ENCODE measurements at places on chromosomes 2 and 18. TPM values are rescaled to one million over a fixed set of nuclear protein-coding genes. Genes with fewer than 3 reads are reported as not detected.

The HOXD9 gene
- 5.9 TPM for polyA plus RNA-seq

The PMAIP1 gene
- polyA plus RNA-seq = 23.0 TPM

The SRD5A2 gene
- not detected for polyA plus RNA-seq

The LAMA3 gene
- 3.8 TPM for polyA plus RNA-seq

The EVX2 gene
- polyA plus RNA-seq = not detected

The GAREM2 gene
- polyA plus RNA-seq = not detected

The RAMP1 gene
- polyA plus RNA-seq = 38.8 TPM

The CHN1 gene
- polyA plus RNA-seq = 12.2 TPM

The KCNG2 gene
- polyA plus RNA-seq = 0.34 TPM

The UCN gene
- 2.1 TPM for polyA plus RNA-seq

The IL36RN gene
- not detected for polyA plus RNA-seq

The CROCC2 gene
- polyA plus RNA-seq = 0.15 TPM

The FARP2 gene
- polyA plus RNA-seq = 38.4 TPM

The GREB1 gene
- polyA plus RNA-seq = 9.8 TPM

The CD207 gene
- polyA plus RNA-seq = 0.27 TPM

The GALNT5 gene
- polyA plus RNA-seq = 3.4 TPM

The SMYD1 gene
- polyA plus RNA-seq = 377 TPM

The SCYGR4 gene
- polyA plus RNA-seq = not detected

The ZNF385B gene
- polyA plus RNA-seq = 15.3 TPM

The TRMT61B gene
- polyA plus RNA-seq = 10.7 TPM

The PJVK gene
- 6.3 TPM for polyA plus RNA-seq

The PROC gene
- 0.35 TPM for polyA plus RNA-seq

The PROKR1 gene
- 4.4 TPM for polyA plus RNA-seq

The GALNT14 gene
- 4.2 TPM for polyA plus RNA-seq

The RNF125 gene
- polyA plus RNA-seq = 17.1 TPM

The CRYGD gene
- not detected for polyA plus RNA-seq

The SLC9A4 gene
- polyA plus RNA-seq = not detected

The CNGA3 gene
- 0.13 TPM for polyA plus RNA-seq

The CASP10 gene
- 4.7 TPM for polyA plus RNA-seq

The SEMA4C gene
- polyA plus RNA-seq = 27.4 TPM

The PPP1R1C gene
- 0.80 TPM for polyA plus RNA-seq

The ZNF804A gene
- 0.12 TPM for polyA plus RNA-seq

The C1QL2 gene
- polyA plus RNA-seq = not detected

The DYNAP gene
- polyA plus RNA-seq = 0.09 TPM

The NOSTRIN gene
- 17.5 TPM for polyA plus RNA-seq

The SERPINB3 gene
- polyA plus RNA-seq = 1.0 TPM

The ATP6V1C2 gene
- polyA plus RNA-seq = 4.2 TPM

The INHA gene
- polyA plus RNA-seq = 1.4 TPM

The CDCA7 gene
- 17.5 TPM for polyA plus RNA-seq

The RUFY4 gene
- not detected for polyA plus RNA-seq

The MATN3 gene
- polyA plus RNA-seq = not detected

The DNAJC5G gene
- not detected for polyA plus RNA-seq

The GPC1 gene
- 67.9 TPM for polyA plus RNA-seq

The CDC42EP3 gene
- polyA plus RNA-seq = 41.3 TPM

The USP14 gene
- polyA plus RNA-seq = 61.7 TPM

The DES gene
- polyA plus RNA-seq = 4,407 TPM

The ESCO1 gene
- polyA plus RNA-seq = not detected

The FBXO36 gene
- polyA plus RNA-seq = 2.8 TPM

The SLC19A3 gene
- polyA plus RNA-seq = 0.87 TPM

The ACTG2 gene
- not detected for polyA plus RNA-seq

The DNAH7 gene
- 0.24 TPM for polyA plus RNA-seq

The SAG gene
- polyA plus RNA-seq = 0.05 TPM

The ESPNL gene
- polyA plus RNA-seq = 2.4 TPM

The SH3RF3 gene
- 4.7 TPM for polyA plus RNA-seq

The LRRC30 gene
- 8.2 TPM for polyA plus RNA-seq

The IKZF2 gene
- polyA plus RNA-seq = 5.4 TPM

The SPEG gene
- 164 TPM for polyA plus RNA-seq

The LRATD1 gene
- polyA plus RNA-seq = 12.4 TPM

The LYPD1 gene
- 9.6 TPM for polyA plus RNA-seq

Data from muscle of arm (tissue), 14 donors.